ENCODE measurements at places on chromosomes 4 and X.

- DNase-seq: no peak
These were observed 75.9 kb upstream of the GAB1 start for GRCh38 chr4:143260750-143261149.

GRCh38 chr4:186698028-186698427, 25.6 kb downstream of the FAT1 start:
- no peak for DNase-seq

- DNase-seq: no peak
These were observed 134.1 kb upstream of the FAT1 start for GRCh38 chr4:186857793-186858192.

DNA sequence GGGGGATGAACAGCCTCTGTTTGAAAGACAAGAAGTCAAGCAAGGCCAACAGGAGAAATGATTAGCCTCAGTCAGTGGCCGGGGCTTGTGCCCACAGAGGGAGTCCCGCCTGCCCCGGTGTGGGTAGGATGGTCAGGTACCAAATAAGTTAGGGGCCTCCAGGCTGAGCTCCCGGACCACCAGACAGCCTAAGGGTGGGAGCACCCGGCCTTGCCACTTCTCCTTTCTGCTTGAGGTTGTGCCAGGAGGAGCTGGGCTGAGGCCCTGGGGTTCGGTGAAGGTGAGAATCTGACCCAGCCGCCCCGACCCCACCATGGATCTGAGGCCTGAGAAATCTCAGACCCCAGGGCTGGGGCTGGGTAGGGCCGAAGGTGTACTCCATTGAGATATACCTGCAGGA, 48.8 kb downstream of the EFNB1 start:
- no peak for DNase-seq

DNA sequence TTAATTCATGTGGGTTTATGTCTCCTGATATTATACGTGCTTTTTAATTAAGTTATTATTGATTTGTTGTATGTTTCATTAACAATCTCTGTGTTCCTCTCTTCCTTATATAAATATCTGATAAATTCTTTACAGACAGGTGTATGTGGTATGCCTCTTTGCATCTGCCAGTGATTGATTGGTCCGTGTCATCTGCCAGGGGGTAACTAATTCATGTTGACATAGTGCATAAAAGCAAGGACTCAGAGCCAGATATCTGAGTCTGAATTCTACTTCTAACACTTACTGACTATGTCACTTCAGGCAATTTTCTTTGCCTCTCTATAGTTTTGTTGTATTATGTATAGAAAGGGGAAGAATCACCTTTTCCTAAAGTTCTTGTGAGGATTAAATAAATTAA, 5.2 kb upstream of the AMBN start:
- DNase-seq: no peak

GRCh38 chr4:105661028-105661427, 47.5 kb downstream of the INTS12 start:
- no peak for DNase-seq

DNA sequence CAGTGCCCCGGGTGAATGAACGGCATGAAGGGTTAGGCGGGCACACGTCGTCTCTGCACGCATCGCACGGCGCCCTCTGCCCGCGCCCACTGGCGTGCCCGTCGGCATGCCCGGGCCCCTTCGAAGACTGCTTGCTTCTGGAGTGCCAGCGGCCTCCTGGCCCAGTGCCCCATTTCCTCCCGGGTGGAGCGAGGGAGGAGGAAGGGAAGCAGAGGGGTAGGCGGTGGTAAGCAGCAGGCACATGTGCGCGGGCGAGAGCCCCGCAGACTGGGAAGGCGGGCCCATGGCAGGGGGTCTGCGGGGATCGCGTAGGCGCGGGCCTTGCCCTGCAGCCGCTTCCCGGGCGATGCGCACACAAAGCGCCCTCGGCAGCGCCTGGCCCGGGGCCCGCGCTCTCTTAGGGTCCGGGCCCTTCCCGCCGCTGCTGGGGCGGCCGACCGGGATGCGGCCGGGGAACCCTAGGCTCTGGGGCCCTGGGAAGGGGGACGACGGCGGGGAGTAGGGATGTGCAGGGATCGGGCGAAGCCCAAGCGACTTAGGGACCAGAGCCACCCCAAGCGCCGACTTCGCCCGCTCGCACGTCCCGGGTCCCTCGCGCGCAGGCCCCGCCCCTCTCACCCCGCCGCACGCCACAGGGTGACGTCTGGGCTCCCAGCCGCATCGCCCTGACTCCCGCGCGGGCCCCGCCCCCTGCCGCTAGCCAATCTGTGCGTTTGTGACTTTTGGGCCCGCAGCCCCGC, 866 bp upstream of the EMD start:
- DNase-seq: peak; percentile 15

DNA sequence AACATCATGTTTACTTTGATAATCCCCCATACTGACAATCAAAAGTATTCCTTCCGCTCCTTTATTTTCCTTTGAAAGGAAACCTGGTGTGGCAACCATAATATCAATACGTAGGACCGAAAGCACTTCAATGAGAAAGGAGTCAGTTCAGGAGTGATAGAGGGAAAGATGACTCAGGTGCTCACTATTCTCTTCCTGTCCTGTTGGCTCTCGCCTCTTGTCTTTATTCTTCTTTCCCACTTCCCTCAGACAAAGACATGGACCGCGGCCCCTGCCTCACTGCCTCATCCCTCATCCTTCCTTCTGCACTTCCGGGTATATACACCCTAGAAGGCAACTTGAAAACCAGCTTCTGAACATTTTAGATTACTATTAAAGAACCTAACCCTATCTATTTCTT, 49.8 kb upstream of the TNIP3 start:
- DNase-seq: no peak

GRCh38 chr4:14864365-14865030, 137.8 kb upstream of the CPEB2 start:
- no peak for DNase-seq

DNA sequence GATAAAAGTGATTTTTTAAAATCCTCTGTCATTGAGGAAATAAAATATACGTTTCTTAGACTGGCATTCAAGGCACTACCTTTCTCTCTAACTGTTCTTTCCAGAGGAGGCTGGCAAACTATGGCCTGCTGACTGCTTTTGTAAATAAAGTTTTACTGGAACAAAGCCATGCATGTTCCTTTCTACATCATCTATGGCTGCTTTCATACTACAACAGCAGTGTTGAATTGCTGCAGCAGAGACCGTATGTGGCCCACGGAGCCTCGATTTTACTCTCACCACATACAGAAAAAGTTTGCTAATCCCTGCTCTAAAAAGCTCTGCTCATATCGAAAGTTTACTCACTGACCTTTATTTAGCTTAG, 20.2 kb downstream of the SETD7 start:
- DNase-seq: no peak

- DNase-seq: no peak
These were observed 8.1 kb upstream of the NAAA start for GRCh38 chr4:75948822-75949444.

- DNase-seq: no peak
These were observed 134.4 kb upstream of the INTU start for GRCh38 chr4:127498366-127498765.

DNA sequence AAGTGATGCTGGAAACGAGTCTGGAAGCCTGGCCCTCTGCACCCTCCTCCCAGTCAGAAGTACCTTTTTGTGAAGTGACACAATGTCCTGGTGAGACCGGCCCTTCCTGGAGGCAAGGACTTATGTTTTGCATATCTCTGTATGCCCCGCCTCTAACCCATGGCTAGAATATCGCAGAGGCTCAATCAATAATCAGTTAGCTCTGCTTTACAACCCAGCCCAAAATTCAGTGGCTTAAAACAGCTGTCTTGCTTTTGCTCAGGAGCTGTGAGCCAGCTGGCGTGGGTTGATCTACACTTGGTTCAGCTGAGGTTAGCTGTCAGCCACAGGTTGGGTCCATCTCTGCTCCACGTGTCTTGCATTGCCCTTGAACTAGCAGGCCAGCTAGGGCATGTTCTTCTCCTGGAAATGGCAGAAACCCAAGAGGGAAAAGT, 98.8 kb upstream of the METTL14 start:
- no peak for DNase-seq

Measured in activated CD8-positive, alpha-beta memory T cell treated with anti-CD3 and anti-CD28 coated beads for 1 hour (primary cell).